ENCODE measurements at places on chromosomes 12 and 14.

DNA sequence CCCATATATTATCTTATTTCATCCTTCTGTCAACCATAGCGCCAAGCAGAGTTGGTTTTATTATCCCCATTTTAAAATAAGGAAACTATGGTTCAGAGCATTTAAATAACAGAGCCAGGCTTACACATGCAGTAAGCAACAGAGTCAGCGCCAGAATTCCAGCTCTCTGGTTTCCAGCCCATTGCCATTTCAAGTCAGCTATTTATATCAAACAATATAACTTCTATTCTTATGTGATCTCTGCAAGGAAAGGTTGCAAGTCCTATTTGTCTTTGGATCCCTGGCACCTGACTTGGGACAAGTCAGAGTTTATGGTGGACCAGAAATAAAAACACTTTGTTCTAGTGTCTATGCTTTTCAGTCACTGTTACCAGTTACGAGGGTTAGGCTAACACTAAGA lies 174.1 kb upstream of the EEA1 start:
- no peak for DNase-seq

DNA sequence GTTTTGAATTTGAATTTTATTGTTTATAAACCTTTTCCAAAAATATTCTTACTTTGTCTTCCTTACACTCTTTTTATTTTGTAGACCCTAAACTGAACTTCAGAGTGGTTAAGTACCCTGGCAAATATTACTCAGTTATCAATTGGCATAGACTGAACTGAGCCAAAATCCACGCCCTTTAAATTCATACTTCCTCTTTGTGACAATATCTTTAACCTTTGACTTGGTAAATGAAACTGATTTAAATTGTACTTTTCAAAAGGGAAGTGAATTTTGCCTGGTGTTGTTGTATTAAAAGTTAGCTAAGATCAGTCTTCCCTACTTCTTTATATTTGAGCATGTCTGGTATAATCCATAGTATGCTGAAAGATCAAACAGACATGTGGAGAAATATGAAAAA lies 184.3 kb upstream of the USP15 start:
- DNase-seq, result no peak

GRCh38 chr12:3085341-3086139 lies 8.4 kb downstream of the TSPAN9 start:
- DNase-seq, result no peak

- no peak for DNase-seq
Measured at GRCh38 chr12:41576925-41577324, 388.8 kb downstream of the PDZRN4 start.

DNA sequence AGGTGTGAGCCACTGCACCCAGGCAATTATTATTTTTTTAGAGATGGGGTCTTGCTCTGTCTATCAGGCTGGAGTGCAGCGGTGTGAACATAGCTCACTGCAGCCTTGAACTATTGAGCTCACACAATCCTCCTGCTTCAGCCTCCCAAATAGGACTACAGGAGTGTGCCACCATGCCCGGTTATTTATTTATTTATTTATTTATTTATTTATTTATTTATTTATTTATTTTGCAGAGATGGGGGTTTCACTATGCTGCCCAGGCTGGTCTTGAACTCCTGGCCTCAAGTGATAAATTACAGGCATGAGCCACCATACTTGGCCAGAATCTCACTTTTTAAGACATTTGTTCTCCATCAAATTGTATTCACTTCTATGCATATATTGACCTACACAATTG lies 51.8 kb downstream of the SAV1 start:
- DNase-seq, result no peak
